ENCODE measurements at places on chromosomes 4 and X.
A peak's percentile ranks its signal among the peaks of the same experiment; 100 is the strongest.

GRCh38 chrX:106144755-106145639 is 23.1 kb upstream of the PWWP3B start:
- peak; percentile 1 for DNase-seq

DNA sequence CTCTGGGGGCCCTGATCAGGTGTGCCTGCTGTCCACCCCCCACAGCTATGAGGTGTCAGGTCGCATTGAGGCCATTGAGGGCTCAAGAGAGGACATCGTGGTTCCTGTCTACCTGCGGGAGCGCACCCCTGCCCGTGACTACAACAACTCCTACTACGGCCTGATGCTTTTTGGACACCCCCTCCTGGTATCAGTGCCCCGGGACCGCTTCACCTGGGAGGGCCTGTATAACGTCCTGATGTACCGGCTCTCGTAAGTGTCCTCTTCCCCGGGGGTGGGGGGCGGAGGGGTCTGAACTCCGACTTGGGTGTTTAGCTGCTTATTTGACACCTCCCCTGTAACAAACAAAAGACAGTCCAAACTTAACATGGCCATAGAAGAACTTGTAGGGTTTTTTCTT is 10.5 kb downstream of the USP11 start:
- DNase-seq = no peak

DNA sequence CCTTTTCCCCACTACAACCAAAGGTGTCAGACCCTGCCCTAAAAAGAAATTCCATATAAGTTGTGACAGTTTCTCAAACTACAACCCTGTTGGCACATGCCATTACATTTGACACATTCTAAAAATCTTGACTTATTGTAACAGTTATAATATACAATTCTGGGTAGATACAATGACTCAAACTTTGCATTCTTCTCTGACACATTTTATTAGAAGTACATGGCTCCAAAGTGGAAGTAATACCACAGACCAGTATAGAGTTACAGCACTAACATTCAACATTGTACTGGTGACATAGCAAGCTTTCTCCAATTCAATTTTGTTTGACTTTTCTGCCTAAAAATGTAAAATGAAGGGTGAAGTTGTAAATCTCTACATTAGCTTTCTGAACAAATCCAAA is 196.6 kb upstream of the ETNPPL start:
- DNase-seq = no peak

DNA sequence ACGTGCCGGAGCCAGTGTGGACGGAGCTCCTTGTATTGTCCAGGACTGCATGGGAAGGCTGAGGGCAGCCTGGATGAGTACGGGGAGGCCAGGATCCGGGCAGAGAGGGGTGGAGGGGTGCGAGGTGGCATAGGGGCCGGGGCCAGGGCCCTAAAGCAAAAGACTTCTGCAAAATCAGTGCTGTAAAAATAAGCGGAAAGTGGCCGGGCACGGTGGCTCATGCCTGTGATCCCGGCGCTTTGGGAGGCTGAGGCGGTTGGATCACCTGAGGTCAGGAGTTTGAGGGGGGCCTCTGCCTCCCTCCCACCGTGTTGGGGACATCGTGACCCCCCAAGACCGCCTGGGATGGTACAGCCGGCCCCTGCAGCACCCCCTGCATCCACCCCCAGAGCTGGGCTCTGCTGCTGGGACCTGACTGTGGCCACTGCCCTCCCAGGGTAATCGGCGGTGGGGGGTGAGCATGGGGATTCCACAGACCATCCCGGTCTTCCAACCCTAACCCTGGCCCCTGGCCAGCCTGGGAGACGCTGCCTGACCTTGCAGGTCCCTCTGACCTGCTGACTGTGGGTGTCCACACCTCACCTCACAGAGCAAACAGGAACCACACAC is 23.4 kb upstream of the PLCXD1 start:
- no peak for DNase-seq

GRCh38 chr4:186619088-186619487 is 63.7 kb upstream of the MTNR1A start:
- no peak for DNase-seq

Measured in hematopoietic multipotent progenitor cell treated with erythropoietin and hydrocortisone succinate and interleukin-3 and kit ligand, for 6 days (in vitro differentiated cells).